T-helper 2 cell (primary cell): ENCODE measurements at places on chromosomes 12 and 14.

DNA sequence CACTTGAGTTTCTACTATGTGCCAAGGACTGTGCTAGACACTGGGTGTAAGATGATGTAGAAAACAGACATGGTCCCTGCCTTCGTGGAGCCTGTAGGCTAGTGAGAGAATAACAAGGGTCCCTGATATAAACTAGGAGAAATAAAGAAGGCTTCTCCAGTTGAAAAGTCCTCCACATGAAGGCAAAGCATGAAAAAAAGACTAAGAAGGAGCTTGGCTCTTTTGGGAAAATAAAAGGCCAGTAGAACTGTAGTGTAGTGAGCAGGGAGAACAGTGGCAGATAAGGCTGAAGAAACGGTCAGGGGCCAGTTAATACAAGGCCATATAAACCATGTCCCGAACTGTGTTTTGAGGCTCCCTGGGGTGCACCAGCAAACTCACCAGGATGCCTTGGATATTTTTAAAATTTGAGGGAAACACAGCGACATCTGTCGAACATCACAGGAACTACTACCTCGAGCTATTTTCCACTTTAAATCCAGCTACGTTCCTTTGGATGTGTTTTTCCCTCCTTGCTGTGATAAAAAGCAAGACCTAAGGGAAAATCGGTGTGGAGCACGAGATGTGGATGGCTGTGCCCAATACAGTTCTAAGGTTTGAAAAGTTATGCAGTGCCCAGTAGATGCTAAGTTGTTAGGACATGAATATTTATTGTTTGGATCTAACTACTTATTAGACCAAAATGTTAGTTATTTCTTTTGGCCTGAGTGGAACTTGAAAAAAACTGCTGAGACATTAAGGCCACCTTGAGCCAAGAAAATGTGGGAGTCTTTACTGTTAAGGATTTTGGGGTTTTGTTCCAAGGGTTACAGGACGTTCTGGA lies 8.5 kb upstream of the CFL2 start:
- no peak for DNase-seq

DNA sequence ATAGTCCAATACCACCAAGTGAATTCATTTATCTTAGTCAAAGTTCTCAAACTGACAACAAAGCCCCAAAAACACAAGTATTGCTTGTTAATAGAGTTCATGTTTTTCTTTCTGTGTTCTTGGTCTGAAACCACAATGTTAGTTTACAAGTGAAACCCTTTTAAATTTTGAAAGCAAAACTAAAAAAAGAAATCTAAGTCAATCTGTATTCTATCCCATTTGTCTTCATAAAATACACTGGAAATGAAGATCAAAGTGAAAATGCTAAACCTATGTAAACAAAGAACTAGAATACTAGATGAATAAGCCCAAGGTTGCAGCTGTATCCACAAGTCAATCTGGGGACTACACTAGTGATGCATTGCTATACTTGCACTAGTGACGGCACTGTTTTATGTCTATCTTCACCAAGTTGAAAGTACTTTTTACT lies 10.4 kb downstream of the MAP4K5 start:
- DNase-seq = no peak

DNA sequence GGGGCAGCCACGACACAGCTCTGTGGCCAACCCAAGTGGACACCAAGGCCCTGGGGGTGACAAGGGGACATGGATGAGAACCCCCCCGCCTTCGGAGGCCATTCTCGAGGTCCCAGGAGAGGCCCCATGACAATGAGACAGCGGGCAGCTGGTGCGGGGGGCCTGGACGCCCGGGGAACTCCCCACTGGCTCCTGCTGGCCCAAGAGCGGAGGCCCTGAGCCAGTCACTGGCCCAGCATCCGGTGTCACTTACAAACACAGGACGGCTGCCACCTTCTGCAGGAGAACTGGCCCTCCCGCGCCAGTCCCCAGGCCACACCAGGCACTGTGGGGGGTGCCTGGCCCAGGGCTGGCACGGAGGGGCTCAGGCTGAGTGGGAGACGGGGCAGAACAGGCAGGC lies 51.4 kb downstream of the NCOR2 start:
- DNase-seq = no peak

DNA sequence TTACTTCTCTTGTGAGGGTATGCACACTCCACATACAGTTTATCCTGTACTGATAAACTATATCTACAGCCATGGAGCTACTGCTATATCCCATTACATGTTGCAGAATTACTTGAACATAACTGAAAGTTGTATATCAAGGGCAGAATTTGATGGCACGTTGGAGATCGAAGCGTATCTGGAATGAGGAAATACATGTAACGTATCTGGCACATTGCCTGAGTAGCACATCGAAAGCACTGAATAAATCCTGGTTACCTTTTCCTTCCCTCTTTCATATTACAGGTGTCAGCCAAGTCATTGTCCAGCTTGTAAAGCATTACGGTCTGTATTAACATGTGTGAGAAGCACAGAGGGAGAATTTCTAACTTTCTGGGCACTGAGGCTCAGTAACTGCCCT lies 42.1 kb upstream of the LIN7A start:
- DNase-seq = no peak

DNA sequence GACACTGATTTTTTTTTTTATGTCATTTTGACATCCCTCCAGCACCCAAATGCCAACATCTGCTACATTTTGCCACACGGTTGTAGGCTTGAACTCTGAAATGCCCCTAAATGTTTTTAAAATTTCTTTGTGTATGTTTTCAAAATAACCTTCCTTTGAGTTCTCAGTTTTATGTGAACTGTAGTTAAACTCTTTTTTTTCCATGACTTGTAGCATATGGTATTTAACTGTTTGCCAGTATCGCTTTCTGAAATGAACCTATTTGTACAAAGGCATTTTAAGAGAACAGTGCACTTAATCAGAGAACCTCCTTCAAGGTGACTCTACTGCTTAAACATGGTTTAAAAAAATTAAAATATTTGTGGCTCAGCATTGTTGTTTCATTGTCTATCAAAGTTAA lies 61.5 kb downstream of the PDE3A start:
- no peak for DNase-seq
